ENCODE measurements at places on chromosomes 12 and 14. TPM values are rescaled to one million over a fixed set of nuclear protein-coding genes. Genes with fewer than 3 reads are reported as not detected.

- DNase-seq, result no peak
Measured at GRCh38 chr14:97315790-97316189, 518.6 kb downstream of the VRK1 start.

Gene NR4A1
- 43.2 TPM for total RNA-seq

Gene NEMF
- 127 TPM for total RNA-seq

DNA sequence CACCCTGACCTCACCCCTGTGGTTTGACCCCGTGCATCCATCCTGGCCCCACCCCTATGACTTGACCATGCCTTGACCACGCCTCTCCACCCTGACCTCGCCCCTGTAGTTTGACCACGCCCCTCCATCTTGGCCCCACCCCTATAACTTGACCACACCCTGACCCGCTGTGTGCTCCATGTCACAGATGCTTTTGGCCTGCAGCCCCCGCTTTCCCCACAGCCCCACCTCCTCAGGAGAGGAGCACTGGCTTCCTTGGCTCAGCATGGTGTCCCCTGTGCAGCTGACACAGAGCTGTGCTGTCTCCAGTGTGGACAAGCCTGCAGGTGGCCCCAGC lies 269.9 kb upstream of the SFSWAP start:
- no peak for DNase-seq

DNA sequence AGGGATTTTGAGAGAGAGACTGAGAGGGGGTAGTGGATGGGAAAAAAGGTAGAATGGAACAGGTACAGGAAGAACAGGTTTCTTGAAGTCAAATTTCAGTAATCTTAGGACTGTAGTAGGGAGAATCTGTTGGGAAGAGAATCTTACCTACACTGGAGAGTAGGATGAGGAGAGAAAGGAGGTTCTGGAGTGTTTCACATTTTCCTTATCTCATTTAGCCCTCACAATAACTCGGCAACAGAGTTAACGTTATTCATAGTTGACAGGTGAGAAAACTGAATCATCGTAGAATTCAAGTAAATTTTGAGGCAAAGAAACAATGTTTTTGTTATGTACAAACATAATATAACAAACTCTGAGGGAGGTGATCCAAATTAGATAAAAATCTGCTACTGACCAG lies 17.2 kb upstream of the STRN3 start:
- DNase-seq, result no peak

Gene SERPINA1
- total RNA-seq, result not detected

Gene GYS2
- 0.10 TPM for total RNA-seq

Gene EML5
- total RNA-seq, result 6.5 TPM

Gene TWF1
- total RNA-seq, result 30.0 TPM

DNA sequence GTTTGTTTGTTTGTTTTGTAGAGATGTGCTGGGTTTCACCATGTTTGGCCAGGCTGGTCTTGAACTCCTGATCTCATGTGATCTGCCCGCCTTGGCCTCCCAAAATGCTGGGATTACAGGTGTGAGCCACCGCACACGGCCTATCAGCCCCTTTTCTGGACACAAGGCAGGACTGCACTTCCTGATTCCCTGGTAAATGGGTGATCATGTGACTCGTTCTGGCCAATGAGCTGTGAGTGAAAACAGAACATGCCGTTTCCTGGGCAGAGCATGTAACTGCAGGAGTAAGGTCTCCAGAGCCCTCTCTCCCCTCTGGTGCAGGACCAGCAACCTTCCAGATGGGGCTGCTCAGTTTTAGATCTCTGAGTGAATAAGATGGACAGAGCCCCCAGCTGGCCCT lies 92.7 kb downstream of the ITPK1 start:
- DNase-seq, result no peak

DNA sequence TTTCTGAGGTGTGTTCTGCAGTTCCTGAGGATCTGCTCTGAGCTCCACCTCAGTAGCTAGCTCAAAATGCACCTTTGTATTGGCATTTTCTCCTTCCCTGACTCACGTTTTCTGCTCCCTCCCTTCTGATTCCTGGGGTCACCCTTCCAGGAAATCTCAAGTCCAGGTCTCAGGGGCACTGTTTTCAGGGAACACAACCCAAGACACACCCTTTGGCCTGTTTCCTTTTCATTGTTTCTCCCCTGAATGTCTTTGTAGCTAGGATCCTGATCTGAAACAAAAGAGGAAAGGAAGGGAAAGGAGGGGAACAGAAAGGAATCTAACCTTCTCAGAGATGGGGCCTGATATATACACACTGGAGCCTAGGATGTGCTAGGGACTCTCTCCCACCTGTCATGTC lies 7.3 kb upstream of the RIPK3 start:
- no peak for DNase-seq

DNA sequence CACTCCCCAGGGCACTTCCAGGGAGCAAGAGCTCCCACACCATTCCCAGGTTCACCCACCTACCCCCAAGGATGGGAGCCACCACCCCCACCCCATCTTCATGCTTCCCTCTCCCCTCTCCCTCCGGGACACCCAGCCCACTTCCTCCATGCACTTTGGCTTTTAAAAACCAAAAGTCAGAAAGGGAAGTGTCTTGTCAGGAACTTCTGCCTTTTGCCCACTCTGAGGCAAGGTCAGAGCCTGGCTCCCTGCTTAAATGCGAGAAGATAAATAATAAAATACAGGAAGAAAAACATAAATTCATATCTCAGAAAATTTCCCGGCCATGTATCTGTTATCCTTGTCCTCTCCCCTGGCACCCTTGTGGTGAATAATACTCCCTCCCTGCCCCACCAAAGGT lies 81.6 kb downstream of the PTGER2 start:
- no peak for DNase-seq

Data from B cell (primary cell).